ENCODE measurements at places on chromosomes 12 and 14.

- DNase-seq, result peak; percentile 62
These were observed 112.0 kb downstream of the SLC15A5 start for GRCh38 chr12:16165506-16165905.

- DNase-seq, result no peak
These were observed 64.7 kb downstream of the LRP6 start for GRCh38 chr12:12202105-12202504.

DNA sequence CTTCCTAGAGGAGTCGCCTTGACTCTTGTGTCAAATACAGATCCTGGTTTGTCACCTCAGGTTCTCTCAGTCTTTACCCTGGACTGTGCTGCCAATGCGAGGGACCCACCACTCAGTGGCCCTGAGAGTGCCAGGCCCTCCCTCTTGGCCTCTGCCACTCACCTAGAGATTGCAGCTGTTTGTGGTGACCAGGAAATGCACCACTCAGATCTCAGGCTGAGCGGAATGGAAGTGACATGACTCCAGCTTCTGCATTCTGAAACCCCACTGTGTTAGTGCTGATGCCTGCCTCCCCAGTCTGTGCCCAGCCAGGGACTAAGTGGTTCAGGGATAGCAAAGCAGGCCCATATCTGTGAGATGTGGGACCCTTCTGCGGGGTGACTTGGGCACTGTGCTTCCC, 27.8 kb upstream of the NEDD1 start:
- DNase-seq, result no peak

GRCh38 chr12:93785249-93786010, 108.3 kb downstream of the CRADD start:
- DNase-seq, result peak; percentile 85

GRCh38 chr12:8572507-8572906, 31.8 kb upstream of the CLEC4E start:
- DNase-seq, result no peak

- peak; percentile 62 for DNase-seq
These were observed 39.1 kb upstream of the NAP1L1 start for GRCh38 chr12:76123259-76124212.

DNA sequence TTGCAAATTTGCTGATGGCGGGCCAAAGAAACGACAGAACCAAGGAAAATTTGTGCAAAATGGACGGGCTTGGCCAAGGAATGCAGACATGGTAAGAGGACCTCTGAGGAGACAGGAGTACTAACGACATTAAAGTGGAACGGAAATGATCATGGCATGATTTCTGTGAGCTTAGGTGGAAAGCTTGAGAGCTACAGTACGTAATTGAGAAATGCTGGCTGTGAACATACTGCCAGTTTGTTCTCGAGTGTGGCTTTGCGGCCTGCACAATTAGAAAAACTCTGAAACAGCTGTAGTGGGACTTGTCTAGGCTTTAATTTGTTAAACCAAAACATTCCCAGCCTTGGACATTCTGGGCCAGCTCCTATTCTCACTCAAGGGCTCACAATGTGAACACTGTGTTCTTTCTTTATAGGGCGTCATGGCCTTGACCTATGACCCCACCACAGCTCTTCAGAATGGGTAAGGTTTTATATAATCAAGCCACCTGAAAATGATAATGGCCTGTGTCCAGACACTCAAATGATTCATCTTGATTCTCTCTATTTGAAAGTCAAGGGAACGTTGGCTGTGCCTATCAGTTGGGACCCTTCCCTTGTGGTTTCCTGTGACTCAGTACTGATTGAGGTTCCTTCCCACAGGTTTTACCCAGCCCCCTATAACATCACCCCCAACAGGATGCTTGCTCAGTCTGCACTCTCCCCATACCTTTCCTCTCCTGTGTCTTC, 48.5 kb downstream of the BAZ2A start:
- no peak for DNase-seq

GRCh38 chr14:93787465-93788292, 606 bp downstream of the PRIMA1 start:
- no peak for DNase-seq

DNA sequence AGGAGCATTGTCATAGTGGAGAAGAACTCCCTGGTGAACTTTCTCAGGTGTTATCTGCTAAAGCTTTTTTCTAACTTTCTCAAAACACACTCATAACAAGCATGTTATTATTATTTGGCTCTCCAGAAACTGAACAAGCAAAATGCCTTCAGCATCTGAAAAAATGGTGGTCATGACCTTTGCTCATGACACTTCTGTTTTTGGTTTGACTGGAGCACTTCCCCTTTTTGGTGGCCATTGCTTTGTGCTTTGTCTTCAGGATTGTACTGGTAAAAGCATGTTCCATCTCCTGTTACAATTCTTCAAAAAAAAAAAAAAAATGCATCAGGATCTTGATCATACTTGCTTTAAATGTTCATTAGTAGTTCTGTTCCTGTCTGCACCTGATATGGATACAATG, 1241.6 kb upstream of the USP15 start:
- no peak for DNase-seq

DNA sequence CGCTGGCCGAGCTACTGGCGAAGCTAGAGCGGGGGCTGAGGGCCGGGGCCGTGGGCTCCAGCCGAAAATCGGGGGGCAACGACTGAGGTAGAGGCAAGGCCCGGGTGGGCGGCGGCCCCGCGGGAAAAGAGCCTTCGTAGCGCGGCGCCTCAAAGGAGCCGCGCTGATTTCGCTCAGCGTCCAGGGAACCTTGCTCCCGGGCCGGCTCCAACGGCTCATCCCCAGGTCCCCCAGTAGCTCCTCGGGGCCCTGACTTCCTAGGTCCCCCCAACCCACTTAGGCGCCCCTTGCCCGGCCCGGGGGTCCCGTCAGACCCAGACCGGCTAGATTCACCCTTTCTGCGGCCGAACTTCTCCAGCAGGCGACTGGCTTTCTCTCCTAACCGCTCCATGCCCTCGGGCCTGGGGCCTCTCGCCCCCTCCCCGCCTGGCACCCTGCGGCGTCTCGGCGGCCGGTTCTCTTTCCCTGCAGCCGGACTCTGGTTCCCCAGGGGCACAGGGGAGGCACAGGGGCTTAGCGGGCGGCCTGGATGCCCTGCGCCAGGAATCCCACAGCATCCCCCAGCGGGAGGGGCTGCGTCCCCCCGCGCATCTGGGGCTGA, 375 bp downstream of the AJUBA start:
- no peak for DNase-seq

DNA sequence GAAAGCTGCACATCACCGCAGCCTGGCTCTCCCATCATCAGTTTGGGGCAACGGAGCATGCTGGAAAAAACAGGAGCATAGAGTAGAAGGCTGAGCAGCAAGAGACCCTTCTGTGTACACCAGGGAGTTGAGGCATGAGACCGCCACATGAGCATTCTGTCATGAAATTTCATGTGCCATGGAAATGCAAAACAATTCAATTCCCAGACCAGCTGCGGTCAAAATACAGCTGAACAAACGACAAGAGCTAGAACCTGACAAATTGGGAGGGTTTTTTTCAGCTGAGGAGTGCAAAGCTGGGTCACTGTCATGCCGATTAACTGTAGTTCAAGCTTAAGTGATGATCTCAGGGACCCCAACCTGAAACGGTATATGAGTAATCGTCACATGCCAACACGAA, 37.1 kb downstream of the TMEM30B start:
- no peak for DNase-seq

GRCh38 chr12:51898937-51899336, 8.4 kb upstream of the ACVRL1 start:
- DNase-seq, result no peak

DNA sequence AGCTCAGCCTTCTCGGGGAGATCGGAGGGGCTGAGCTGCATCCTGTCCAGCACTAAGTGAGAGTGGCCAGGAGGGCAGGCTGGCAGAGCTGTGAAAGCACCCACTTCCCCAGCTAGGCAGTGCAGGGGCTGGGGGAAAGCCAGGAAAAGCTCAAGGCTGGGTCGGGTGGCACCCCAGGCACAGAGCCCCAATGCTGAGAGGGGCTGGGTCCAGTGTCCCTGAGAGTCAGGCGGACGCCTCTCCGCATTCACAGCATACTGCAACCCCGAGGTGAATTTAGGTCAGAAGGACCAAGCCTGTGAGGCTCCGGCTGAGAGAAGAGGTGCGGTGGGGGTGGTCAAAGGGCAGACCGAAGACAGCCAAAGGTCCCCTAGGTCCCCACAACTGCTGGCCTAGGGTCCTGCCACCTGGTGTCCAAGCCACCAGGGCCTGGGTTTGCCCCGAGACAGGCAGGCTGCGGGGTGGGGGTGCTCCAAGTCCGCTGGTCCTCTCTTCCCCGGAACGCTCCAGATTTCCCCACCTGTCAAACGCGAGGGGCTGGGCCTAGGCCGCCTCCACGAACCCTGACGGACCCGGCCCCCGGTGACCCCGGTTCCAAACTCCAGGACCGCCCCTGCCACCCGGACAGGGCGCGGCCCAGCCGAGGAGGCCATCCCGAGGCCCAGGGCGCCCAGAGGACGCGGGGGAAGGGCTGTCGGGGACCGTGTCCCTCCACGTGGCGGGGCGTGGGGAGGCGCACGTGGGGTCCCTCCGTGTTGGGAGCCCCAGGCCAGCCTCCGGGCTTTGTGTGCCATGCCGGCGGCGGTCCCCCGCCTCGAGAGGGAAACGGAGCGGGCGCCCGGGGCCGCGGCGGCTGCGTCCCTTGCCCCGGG, 527 bp downstream of the CAMKK2 start:
- no peak for DNase-seq

DNA sequence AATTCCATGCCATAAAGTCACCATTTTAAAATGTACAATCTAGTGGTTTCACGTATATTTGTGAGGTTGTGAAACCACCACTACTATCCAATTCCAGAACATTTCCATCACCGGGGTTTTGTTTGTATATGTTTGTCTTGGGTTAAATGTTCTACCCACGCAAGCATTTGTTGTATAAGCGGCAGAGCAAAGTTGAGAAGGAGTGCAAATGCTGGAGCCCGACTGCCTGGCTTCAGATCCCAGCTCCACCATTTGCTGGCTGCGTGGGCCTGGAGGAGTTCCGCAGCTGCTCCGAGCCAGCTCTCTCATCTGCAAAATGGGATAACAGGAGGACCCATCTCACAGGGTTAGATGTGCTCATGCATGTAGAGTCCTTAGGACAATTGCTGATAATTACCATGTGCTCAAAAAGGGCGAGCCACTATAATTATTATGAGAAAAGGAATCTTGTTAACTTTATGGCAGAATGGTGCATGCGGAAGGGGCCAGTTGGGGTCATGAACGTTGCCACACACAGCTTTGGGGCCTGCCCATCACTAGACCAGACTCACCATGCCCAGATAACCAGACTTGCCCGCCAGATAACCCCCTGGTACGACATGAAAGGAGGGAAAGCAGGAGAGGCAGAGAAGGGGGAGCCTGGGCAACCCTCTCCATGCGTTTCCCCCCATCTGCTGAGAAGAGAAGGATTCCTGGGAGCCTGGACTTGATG, 6.4 kb downstream of the ACTN1 start:
- DNase-seq, result no peak

- DNase-seq, result no peak
These were observed 342.5 kb downstream of the EMP1 start for GRCh38 chr12:13539051-13539450.

DNA sequence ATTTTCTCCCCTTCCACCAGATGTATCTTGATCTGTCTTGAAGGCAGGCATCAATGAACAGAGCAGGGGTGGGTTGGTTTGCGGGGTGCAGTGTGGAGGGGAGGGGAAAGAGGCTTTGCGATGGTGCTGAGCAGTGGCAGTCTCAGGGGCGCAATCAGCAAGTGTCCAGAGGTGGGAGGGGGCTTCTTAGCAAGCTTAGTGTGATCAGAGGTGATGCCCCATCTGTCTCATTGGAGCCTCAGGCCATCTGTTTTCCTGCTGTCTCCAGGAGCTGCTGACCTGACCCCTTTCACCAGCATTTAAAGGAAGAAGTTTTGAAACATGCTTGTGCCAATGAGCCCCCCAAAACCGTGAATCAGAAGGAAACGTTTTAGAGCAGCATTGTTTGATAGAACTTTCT, 187.7 kb upstream of the LHX5 start:
- DNase-seq, result no peak

DNA sequence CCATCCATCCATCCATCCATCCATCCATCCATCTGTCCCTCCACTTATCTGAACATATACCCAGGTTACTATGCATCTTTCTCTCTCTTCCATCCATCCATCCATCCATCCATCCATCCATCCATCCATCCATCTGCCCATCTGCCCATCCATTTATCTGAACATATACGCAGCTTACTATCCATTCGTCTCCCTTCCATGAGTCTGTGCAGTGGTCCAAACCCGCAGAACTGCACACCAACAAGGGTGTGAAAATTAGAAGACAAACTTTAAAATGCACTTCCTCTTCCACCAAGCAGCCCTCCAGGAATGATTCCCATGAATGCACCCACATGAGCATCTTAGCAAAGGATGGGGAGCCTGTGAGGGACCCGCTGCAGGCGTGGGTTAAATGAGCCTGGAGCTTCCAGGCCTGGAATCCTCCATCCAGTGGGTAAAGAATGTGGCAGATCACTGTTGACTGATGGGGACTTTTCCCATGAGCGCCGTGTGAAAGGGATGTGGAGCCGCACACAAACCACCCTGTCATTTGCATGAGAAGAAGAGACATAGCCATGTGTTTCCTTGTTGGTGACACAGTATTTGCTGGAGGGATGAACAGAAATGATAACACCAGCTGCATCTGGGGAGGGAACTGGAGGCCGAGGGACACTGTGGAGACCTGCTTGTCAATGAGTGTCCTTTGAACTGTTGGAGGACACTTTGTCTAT, 376.6 kb downstream of the ADGRD1 start:
- DNase-seq, result no peak

GRCh38 chr12:6084261-6084968, 40.1 kb downstream of the VWF start:
- DNase-seq, result peak; percentile 89

GRCh38 chr12:1666215-1666614, 24.7 kb upstream of the ADIPOR2 start:
- no peak for DNase-seq

- DNase-seq, result peak; percentile 34
These were observed 18.9 kb downstream of the ABCB9 start for GRCh38 chr12:122947352-122947792.

GRCh38 chr14:103630364-103631108, 1.5 kb downstream of the KLC1 start:
- peak; percentile 64 for DNase-seq

- no peak for DNase-seq
These were observed 380.2 kb downstream of the NAV3 start for GRCh38 chr12:78210894-78211302.
